ENCODE measurements at places on chromosomes 11 and 22.

DNA sequence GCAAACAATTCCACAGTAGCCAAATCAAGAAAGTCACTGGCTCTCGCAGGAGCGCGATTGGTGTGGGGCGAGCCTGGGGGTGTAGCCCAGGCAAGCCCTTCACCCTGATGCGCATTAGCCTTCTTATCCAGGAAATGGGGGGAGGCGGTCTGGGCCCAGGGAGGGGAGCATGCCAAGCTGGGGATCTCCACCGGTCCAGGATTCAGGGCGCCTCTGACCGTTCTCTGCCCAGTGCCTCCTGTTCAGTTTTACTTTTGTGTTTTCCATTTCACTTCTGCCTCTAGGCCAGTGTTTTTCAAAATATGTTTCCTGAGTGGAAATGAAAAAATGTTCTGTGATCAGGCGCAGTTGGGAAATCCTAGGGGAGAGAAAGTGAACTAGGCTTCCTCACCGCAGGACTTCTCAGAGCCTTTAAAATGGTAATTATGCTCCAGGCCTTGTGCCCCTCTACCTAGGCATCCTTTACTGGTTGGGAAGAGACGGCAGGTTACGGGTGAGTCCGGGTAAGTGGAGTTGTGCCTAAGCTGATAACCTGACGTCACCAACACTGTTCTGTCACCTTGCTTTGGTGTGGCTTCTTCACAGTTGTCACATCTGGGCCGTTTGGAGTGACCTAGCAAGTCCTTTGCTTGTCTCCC lies 18.4 kb downstream of the LRP5 start:
- DNase-seq = no peak

- no peak for DNase-seq
These were observed 21.1 kb downstream of the EIF3L start for GRCh38 chr22:37870273-37870672.

DNA sequence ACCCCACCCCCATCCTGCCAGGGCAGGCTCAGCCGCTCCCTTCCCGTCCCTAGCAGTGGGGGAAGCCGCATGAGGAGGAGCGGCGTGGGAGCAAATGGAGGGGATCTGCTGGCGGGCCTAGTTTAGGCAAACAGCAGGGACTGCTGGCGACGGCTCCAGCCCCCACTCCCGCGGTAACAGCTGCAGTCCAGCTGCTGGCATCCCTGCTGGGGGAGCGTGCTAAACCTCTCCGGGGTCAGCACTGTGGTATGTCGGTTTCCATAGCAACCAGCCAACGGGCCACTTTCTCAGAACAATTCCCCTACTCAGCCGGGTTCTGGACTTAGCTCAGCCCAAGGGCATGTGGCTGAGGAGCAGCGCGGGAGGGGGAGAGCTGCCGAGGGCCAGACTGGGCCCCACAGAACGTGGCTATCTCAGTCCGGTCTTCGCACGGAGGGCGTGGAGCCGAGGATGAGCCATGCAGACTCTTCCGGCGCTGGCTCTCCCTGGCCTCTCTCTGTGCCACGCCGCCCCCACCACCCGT lies 98.8 kb downstream of the PKNOX2 start:
- peak; percentile 100 for DNase-seq

- DNase-seq = no peak
These were observed 2.6 kb downstream of the AP1B1 start for GRCh38 chr22:29385748-29386147.

- no peak for DNase-seq
These were observed 277.5 kb downstream of the KIRREL3 start for GRCh38 chr11:126722956-126723664.

DNA sequence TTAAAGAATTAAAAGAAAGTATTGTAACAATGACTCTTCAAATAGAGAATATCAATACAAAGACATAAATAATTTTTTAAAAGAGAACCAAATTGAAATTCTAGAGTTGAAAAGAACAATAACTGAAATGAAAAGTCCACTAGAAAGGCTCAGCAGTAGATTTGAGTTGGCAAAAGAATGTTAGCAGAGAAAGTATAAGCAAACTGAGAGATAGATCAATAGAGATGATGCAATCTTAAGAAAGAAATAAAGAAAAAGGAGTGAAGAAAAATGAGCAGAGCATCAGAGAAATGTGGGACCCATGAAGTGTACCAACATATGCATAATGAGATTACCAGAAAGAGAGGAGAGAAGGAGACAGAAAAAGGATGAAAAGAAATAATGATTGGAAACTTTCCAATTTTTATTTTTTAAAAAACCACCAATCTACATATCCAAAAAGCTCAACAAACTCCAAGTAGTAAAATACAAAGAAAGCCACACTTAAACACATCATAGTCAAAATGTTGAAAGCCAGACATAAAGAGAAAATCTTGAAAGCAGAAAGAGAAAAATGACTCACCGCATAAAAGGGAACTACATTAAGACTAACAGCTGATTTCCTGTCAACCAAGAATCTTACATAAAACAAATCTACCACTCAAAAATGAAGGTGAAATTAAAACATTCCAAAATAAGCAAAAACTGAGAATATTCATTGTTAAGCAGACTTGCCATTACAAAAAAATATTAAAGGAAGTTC lies 20.9 kb downstream of the NCF4 start:
- no peak for DNase-seq

DNA sequence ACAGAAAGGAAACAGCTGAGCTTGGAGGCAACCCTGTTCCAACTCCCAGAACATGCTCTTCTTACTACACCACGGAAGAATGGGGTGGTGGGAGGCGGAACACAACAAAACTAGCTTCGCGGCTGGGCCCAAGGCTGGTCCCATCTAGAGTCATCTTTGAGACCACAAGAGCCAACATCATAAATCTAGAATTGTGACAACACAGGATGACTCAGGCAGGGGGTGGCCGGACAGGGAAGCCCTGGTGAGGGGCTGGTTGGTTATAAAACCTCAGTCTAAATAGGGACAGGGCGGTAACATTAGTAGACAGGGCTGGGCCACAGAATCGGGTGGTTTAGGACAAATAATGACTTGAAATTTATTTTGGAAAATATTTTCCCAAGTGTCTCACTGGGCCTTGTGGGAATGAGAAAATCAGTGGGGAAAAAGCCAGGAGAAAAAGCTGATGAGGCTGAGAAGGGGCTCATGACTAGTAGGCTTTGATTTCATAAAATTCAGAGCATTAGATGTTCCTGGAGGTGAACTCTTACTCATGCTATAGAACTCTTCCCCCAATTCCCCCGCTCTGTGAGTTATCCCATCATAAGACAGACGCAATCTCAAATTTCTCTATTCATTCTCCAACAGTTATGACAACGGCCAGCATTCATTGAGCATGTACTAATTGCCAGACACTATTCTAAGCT lies 151.8 kb upstream of the TIMP3 start:
- peak; percentile 56 for DNase-seq

DNA sequence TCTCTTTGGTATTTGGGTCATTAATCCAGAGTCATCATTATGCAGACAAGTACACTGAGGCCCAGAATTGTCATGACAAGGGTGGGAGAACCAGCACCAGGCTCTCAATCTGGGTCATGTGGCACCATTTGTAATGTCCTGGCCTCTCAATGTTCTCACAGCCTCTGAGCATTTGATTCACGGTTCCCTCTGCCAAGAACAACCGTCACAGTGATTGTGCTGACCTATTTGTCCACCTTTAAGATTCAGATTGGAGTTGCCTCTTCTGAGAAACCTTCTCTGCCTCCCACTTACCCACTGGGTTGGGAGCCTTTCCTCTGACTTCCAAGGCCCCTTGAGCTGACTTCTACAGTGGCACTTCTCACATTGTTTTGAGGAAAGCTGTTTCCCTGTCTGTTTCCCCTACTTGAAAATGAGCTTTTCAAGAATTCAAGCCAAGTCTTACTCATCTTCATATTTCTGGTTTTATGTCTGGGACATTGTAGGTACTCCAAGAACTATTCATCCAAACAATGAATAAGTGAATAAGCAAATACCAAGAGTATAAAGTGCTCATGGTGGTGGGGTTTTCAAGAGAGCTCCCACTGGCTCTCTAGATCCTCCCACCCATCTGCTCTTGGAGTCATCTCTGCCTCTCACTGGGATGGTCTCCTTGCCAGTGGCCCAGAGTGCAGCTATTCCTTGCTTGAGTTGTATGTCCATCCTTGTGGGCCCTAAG lies 126.4 kb upstream of the E2F8 start:
- no peak for DNase-seq

DNA sequence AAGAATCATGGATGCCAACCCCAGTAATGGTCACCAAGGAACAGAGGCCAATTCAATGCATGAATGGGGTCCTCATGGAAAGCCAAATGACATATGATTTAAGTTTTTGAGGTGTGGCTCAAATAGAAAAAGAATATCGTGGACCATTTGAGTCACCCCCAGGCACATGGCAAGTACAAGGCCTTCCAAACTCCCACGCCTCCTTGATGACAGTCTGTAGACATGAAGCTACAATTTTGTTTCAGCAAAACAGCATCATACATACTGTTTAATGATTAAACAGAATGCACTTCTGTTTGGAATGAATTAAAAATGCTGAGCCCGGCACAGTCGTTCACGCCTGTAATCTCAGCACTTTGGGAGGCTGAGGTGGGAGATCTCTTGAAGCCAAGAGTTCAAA lies 7.4 kb downstream of the FADD start:
- DNase-seq = no peak

- DNase-seq = no peak
These were observed 12.6 kb downstream of the MMP10 start for GRCh38 chr11:102767800-102768199.

DNA sequence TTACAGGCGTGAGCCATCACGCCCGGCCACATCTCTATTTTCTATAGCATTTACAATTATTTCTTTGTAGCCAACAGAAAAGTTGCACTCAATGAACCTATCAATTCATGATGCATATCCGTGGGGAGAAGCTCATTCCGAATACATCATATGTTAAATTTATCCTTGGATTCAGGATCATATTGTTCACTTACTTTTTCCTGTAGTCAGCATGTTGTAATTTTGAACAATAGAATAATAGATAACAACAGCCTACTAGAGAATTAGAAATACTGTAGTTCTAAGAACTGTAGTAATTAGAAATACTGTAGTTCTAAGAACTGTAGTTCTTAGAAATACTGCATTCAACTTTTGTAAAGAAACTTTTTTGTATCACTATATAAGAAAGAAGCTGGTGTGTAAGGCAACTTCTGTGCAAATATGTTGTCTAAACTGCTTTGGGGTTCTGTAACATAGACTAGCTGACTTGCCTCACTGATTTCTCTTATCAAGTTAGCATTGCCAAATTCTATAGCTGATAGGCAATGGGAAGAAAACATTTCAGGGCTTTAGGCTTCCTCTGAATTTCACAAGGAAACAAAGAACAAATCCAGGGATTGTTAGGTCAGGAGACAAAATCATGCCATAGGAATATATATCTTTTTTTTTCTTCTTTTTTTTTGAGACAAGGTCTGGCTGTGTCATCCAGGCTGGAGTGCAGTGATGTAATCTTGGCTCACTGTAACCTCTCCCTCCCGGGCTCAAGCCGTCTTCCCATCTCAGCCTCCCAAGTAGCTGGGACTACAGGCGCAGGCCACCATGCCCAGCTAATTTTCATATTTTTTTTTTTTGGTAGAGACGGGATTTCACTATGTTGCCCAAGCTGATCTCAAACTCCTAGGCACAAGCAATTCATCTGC lies 91.9 kb downstream of the CSTPP1 start:
- no peak for DNase-seq

- DNase-seq = no peak
These were observed 569.5 kb downstream of the MN1 start for GRCh38 chr22:27232077-27232476.

- no peak for DNase-seq
These were observed 94.7 kb upstream of the RASSF10 start for GRCh38 chr11:12914400-12914912.

DNA sequence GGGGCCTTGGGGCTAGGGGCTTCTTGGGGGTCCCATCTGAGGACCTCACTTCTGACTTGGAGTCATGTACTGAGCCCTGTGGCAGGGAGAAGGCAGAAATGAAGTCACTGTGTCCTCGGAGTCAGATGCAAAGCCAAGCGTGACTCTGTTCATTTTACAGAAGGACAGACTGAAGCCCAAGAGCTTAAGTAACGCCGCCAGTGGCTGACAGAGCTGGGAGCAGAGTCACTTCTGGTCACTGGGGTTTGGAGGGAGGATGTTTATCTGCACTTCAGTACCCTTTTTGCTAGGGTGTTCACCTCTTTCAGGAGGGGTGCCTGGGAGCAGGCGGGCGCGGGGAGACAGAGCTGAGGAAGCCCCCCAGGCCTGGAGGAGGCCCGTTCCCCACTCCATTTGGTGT lies 10.7 kb downstream of the CD6 start:
- DNase-seq = no peak

DNA sequence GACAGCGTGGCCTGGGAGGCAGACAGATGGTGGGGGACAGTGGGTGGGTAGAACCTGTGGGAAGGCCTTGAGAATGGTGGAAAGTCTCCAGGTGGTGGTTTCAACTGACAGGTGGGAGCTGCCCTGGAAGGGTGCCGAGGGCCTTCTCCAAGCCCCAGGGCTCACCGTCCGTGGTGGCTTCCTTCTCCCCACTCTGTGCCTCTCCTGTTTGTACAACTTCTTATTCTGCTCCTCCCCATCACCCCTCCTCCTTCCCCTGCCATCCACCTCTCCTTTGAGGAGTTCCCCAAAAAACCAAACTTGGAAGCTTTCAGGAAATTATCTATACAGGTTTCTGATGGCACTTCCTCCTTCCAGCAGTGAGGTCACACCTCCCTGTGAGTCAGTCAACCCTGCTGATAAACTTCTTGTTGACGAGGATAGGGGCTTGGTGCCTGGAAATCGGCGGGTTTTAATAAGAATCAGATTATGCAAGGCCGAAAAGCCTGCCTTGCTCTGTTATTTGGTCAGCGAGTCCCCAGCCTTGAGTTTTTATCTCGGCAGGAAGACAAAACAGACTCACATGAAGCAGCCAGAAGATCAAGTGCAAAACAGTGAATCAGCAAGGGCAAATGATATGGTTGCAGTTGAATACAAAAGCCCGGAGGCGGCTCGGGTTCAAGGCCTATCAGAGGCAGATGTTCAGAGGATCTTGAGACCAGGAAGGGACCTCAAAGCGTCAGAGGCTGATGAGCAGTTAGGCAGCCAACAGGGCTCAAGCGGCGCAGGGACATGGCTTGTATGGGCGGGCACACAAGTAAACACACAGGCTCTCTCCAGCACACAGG lies 9.5 kb upstream of the ST3GAL4 start:
- no peak for DNase-seq

- no peak for DNase-seq
These were observed 27.5 kb downstream of the ATP6V1E1 start for GRCh38 chr22:17601031-17601430.

GRCh38 chr22:27984723-27985122 lies 65.7 kb upstream of the PITPNB start:
- DNase-seq = no peak

DNA sequence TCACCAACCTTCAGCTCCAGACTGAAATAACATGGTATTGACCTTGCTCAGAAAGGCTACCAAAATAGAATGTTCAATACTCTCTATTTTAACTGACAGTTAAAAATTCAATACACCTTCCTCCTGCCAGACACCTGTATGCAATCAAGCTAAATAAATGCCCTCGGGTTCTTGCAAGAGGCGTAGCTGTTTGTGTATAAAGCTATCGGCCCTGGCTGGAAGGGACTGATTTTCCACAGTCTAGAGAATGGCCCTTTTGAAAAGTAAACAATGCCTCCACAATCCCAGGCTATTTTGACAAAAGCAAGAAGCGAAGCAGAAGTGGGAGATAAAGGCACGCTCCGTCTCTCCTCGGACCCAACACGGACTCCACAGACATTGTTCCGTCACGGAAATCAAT lies 791.2 kb downstream of the BRD1 start:
- no peak for DNase-seq

GRCh38 chr22:43928468-43928867 lies 4.9 kb downstream of the PNPLA3 start:
- DNase-seq = no peak

- DNase-seq = no peak
These were observed 17.8 kb upstream of the TP53I11 start for GRCh38 chr11:44968510-44968909.

- DNase-seq = no peak
These were observed at the start of gene CHADL for GRCh38 chr22:41240377-41241132. CHADL (minus strand) TSS chr22:41240931; CDS start chr22:41240881, 50 bp downstream.
